NCI-H1048 (cell line): ENCODE measurements at places on chromosomes 1 and 21.

DNA sequence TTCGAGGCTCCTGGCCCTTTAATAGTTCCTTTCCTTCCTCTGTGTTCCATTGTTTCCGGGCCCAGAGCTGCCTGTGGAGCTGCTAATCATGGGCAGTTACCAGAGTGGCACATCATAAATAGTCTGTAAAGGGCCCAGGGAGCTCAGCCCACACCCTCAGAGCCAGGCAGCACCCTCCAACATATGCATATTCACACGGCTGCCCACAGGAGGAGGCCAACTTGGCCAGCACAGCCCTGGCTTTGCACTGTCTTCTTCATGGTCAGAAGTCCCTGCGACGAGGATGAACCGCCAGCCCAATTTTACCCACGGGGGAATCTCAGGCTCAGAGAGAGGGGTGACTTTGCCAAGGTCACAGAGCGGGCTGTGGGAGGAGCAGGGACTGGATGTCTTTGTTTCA lies 172.5 kb downstream of the TRABD2B start:
- DNase-seq: no peak

- no peak for DNase-seq
Measured at GRCh38 chr1:77283701-77284425, 2.0 kb downstream of the AK5 start.

DNA sequence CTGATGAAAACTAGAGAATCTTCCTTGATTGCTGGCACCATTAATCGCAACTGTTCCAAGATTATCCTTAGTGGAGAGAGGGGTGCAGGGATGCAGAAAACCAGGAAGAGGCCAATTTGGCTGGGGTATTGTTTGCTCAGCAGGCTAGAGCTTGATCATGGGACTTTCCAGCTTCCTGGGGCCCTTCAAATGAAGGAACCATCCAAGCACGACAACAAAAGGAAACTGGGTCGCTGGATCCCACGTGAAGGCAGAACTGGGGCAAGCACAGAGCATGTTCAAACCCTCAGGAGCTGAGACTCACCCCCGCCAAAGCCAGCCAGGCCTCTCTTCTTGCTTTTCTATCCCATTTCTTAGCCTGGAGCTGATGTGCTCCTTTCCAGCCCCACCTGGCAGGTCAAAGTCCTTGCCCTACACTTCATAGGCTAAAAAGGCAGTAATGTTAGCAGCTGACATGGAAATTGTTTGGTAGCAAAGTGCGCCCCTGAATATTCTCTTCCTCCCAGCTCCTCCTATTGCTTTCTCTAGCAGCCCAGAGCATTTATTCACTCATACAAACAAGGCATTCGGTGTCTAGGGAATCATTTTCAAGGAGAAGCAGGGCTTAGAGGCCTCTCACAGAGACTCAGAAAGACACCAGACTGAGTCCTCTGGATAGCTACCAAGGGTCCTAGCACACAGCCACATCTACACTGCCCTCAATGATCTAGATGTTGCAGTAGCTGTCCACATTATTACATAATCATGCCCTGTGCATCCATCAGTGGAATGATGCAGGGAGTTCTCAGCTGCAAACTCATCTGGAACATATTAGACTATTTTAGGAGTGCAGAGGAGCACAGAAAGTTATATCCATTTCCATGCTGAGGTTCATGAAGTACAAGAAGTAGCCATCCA lies 11.5 kb downstream of the KCNA2 start:
- DNase-seq: no peak

- DNase-seq: no peak
Measured at GRCh38 chr1:12220890-12221289, 8.9 kb upstream of the VPS13D start.

- no peak for DNase-seq
Measured at GRCh38 chr1:87791931-87792740, 463.5 kb downstream of the LMO4 start.

DNA sequence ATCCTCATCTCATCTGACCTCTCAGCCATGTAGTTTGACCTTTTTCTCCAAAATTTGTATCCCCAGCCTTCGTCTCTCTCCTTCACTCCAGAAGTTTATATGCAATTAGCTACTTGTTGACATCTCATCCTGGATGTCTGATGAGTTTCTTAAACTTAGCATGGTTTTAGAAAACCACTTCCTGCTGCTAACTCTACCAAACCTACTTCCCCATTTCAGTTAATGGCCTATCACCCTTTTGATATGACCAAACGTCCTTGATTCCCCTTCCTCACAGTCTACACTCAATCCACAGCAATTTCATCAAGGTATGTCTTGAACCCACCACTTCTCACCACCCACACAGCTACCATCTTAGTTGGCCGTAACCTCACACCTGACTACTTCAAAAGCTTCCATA lies 121.9 kb downstream of the LRRC40 start:
- DNase-seq: no peak

DNA sequence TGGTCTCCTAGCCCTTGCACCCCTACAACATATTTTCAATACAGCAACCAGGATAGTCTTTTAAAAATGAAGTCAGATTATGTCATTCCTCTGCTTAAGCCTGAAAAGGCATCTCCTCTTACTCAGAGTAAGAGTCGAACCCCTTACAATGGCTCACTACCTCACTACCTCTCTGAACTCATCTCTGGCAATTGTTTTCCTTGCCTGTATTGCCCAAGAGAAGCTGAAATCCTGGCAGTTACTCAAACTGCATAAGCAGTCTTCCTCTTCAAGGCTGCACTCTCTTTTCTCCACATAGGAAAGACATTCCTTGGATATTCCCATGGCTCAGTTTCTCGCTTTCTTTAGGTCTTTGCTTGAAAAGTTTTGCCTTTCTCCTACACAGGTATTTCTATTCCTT lies 22.7 kb downstream of the CLDN8 start:
- no peak for DNase-seq

DNA sequence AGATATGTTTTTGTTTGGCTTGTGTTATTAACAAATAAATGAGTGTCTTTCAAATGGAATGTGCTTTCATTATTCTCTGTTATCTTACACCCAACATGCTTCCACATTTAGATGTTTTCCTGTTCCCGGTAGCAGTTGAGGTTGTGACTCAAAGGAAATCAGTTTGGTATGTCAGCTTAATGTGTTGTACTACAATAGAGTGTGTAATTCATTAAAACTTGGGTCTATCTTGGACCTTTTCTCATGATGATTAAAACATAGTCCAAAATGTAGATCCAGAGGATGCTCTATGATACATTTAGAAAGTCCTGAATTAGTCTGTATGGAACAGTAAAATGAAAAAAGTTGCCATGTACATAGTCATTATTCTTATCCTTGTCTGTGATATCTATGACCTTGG lies 26.7 kb downstream of the RTCA start:
- no peak for DNase-seq

DNA sequence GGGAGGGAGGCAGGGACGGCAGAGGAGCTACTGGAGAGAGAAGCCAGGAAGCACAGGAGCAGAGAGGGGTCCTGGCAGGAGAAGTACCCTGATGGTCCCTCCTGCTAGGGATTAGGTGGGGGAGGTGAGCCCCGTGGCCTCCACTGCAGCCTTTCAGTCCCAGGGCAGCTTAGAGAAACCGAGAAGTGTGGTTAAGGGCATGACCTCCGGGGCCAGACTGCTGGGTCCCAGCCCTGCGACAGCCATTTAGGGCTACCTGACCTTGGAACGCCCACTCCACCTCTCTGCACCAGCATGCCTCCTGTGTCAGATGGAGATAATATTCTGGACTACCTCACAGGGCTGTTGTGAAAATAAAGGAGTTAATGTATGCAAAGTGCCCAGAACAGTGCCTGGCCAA lies 47.4 kb downstream of the KCNN3 start:
- no peak for DNase-seq

DNA sequence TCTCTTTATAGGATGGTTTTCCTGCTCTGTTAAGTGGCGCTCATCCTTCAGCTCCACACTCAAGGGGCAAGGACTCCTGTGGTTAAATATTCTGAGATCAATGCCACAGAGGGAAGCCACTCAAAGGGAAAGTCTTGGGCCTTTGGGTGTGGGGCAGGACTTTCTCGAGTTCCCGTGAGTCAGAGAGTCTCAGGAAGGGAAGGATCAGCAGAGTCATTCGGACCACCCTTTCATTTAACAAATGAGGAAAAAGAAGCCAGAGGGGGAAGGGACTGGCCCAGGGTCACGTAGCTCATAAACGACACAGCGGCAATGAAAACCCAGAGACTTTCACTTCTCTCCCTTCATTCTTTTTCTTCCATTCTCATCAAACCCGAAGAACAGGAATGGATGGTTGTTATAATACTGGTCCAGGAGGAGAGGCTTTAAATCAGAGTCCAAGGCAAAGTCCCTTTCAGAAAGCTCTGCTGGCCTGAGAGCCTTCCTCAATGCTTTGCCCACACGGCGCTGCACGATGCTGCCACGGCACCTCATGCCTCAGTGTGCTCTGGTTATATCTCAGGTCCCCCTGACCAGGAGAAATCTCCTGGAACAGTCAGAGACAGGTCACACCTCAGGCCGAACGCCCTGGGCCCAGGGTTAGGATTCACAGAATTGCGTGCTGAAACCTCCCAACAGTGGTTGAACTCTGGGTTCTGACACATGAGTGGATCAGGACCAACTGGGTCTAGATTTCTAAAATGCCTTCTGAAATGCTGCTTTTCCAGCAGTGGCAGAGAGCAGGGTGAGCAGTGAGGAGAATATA lies 65.3 kb downstream of the TENT5C start:
- DNase-seq: no peak

DNA sequence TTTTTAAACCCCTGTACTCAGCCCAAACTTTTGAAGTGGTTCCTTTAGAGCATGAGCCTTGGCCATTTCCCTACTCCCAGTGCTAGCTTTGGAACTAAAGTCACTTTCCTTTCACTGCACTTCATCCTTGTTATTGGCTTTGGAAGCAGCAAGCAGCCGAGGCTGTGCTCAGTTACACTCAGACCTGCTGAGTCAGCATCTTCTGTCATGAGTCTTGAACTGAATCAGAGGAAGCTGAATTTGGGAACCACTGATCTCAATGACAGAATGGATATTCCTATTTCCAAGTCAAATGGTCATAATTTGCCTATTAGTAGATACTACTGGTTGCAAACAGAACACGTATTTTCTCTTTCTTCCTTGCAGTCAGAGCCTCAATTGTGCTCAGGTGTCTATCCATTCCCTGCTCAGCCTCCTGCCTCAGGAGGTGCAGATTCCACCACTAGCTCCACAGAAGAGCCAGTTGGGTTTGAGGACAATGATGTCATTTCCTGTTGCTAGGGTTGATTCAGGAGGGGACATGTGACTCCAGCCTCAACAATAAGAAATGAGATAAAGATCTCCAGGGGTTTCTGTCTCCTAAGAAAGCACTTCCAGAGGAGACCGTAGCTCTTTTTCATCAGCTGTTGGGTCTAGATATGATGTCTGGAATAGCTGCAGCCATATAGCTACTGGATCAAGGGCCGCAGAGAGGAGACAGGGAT lies 44.9 kb upstream of the NTPCR start:
- DNase-seq: no peak

DNA sequence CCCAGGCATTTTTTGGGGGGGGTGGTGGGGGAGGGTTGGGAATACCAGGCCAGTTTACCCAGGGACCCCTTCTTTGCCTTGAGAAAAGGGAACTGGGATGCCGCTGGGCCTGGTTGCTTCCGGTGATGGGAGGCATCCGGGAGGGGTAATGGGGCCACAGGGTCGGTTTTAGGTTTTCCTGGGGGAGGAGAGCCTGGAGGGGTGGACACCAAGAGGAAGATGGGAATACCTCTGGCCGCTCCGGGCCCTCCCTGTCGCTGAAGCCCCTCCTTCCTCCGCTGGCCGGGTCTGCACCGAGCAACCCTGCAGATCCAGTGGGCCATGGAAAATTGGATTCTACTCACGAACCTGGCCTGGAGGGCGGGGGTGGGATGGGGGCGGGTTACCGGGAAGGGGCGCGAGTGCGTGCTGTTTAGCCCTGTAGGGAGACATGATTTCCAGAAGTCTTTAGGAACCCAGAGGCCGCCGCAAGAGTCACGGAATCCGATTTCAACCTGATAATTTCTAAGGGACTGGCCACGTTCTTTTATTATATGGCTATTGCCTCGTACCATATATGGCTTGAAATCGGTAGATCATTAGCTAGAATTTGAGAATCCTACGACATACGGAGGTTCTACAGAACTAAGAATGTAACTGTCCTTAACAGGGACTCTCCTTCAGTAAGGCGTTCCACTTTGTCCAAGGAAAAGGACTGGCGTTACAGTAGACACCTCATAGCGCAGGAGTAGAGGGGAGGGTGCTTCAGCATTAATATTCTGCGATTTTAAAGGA lies 749 bp downstream of the AKIRIN1 start:
- no peak for DNase-seq

GRCh38 chr1:20930427-20930826 lies 143.3 kb upstream of the HP1BP3 start:
- no peak for DNase-seq

DNA sequence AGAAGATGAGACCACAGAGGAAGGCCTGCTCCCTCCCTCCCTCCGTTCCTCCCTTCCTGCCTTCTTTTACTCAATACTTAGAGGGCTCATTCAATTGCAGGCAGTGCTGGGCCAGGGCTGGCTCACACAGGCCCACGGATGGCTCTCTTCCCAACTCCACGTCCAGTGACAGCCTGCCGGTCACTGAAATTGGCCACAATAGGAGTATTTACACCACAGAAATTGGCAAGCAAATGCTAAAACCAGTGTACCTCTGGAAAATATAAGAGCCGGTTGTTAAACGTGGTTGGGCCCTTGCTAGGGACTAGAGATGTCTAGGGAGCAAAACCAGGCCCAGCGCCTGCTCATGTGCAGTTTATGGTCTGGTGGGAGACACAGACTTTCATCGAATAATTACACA lies 72.4 kb upstream of the TMEM51 start:
- no peak for DNase-seq

- DNase-seq: no peak
Measured at GRCh38 chr1:219576931-219577730, 35.8 kb downstream of the ZC3H11B start.

DNA sequence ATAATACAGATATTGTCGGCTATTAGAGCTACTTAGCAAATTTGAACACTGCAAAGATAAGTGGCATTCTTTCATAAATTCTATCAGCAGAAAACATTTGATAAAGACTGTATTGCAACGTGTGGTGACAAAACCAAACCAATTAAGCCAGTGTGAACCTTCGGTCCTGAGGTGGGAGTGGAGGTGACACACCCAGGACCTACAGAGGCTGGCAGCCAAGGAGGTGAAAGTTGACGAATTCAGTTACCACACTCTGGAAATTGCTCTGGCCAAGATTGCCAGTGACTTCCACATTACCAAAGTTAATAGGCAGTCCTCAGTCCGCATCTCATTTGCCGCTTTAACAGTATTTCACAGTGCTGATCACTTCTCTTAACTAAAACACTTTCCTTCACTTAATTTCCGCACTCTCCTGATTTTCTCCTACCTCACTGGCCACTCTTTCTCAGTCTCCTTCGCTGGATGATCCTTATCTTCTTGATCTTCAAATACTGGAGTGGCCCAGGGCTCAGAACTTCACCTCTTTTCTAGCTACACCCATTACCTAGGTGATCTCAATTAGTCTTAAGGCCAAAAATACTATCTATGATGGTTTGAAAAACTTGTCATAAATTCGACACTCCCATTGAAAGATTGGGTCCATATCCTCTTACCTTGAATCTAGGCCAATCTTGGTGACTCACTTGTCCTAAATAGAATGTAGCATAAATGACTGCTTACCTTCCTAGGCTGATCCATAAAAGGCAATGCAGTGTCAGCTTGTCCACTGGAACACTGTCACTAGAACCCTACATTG lies 5.1 kb upstream of the CDC42BPA start:
- no peak for DNase-seq
